ENCODE measurements at places on chromosomes 11 and 22. TPM values are rescaled to one million over a fixed set of nuclear protein-coding genes. Genes with fewer than 3 reads are reported as not detected.

SLC7A4 gene
- 13.0 TPM for total RNA-seq

DNA sequence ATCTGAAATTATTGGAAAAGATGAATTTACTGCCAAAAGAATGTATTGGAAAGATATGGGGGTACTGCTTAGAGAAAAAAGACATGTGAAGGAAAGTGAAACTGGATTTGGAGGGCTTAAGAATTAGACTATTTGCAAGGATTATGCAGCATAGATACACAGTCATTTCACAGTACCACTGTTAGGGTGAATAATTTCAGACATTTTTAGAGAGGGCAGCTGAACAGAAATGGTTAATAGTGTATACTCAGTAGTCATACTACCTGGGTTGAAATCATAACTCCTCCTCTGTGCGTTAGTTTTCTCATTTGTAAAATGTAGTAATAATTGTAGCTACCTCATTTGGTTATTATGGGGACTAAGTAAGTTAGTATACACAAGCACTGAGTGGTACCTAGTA is 33.0 kb downstream of the GAS2 start:
- no peaks in the 10 kb centered on the region for H3K27me3 ChIP-seq
- H3K27ac ChIP-seq, result no peak overlapping the region
- H3K4me3 ChIP-seq, result no peak overlapping the region
- DNase-seq, result no peak
- no peaks in the 10 kb centered on the region for H3K36me3 ChIP-seq

- H3K27me3 ChIP-seq, result no peaks in the 10 kb centered on the region
- H3K36me3 ChIP-seq, result no peaks in the 10 kb centered on the region
- H3K27ac ChIP-seq, result no peak overlapping the region
Measured at GRCh38 chr11:120819437-120820365, 204.2 kb upstream of the TBCEL start.

ESAM gene
- 18.6 TPM for total RNA-seq

MUC5AC gene
- total RNA-seq, result 0.45 TPM

DNA sequence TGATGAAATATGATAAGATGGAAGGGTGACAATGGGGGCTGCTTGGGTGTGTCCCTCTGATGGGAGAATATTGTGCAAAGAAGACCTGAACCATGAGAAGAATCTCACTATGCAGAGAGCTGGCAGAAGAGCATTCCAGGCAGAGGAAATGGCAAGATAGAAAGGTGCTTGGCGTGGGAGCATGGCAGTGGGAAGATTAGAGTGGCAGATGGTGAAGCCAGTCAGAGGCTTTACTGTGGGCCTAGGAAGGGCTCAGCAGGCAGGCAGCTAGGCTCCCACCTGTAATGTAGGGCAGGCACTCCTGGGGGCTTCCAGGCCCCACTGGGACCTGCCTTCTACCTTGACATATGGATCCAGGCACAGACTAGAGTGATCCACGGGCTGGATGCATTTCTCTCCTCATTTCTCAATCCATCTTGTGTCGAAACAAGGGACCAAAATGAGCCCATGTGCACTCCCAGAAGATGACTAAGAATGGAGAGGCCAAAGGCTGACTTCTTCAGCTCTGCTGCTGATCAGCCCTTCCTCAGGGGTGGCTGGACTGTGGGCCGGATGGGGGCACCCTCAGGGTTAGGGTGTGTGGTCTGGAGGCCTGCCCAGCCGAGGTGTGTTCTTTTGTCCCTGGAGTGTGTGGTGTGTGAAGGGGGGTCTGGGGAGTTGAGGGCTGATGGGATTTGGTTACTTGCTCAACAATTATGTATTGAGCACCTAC is 88.3 kb downstream of the TSPAN18 start:
- DNase-seq, result no peak
- no peaks in the 10 kb centered on the region for H3K4me1 ChIP-seq
- H3K27ac ChIP-seq, result no peak overlapping the region

DNA sequence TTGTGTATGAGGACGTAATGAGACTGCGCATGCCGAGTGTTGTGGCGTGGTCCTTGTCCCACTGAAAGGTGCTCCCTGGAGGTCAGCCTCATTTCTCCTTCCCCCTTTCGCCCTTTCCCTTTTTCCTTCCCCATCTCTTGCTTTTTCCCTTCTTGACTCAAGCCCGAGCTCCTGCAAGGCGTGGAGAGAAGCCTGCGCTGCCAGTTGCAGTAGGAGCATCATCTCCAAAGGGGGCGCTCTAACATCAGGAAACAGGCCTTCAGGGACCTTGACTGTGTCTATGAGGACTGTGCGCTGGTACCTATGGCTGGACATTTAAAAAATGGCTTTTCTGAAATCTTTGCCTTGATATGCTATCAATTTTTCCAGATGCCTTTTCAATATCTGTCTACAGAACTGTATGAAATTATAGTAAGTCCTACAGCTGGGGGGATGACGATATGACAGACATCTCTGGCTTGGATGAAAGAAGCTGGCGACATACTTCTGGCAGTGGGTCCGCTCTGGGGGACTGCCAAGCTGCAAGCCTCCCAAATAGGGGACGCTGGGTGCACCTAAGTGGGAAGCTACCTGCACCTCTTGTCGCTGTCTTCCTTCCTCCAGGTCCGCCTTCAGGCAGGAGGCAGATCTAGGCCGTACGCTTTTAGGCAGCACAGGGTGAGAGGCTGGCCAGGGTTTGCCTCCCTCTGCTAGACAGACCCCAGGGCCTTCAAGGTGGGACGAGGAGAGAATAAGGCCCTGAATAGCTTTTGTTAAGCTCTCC is 96.5 kb downstream of the NXPE2 start:
- no peak overlapping the region for H3K4me3 ChIP-seq
- no peak overlapping the region for H3K27ac ChIP-seq
- DNase-seq, result peak; percentile 20

DNA sequence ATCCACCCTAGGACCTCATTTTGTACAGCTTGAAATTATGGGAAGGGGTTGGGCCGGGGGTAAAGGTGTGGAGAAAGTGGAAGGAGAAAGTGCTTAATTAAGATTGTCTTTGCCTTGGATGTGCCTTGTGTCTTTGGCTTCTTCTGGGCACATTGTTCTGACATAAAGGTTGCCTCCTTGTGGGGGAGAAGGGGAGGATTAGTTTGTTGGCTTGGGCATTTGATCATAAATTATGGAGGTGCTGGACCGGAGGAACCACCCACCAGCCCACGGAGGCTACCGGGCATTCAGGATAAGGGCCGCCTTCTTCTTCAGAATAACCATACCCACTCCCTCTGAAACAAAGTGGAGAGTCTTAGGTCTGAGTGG is 1.3 kb downstream of the PAFAH1B2 start:
- peak overlapping the region; percentile 94 for H3K4me3 ChIP-seq
- no peaks in the 10 kb centered on the region for H3K36me3 ChIP-seq

RFPL2 gene
- total RNA-seq, result 23.7 TPM

- no peaks in the 10 kb centered on the region for H3K36me3 ChIP-seq
- H3K4me3 ChIP-seq, result no peak overlapping the region
- H3K4me1 ChIP-seq, result no peaks in the 10 kb centered on the region
- peak; percentile 86 for DNase-seq
- H3K27me3 ChIP-seq, result no peaks in the 10 kb centered on the region
Measured at GRCh38 chr11:19868281-19868821, 155.7 kb downstream of the NAV2 start.

- DNase-seq, result no peak
- H3K27ac ChIP-seq, result no peak overlapping the region
- no peaks in the 10 kb centered on the region for H3K36me3 ChIP-seq
- H3K4me1 ChIP-seq, result no peaks in the 10 kb centered on the region
Measured at GRCh38 chr22:29200901-29201300, 4.8 kb upstream of the EMID1 start.

- H3K4me3 ChIP-seq, result peak overlapping the region; percentile 52
- H3K4me1 ChIP-seq, result peaks cover 15% of the 10 kb centered on the region
- H3K36me3 ChIP-seq, result no peaks in the 10 kb centered on the region
- H3K27ac ChIP-seq, result peak overlapping the region; percentile 71
- no peaks in the 10 kb centered on the region for H3K27me3 ChIP-seq
Measured at GRCh38 chr11:64245401-64245796, 1.3 kb downstream of the PPP1R14B start.

GRCh38 chr11:132639403-132639802 is 892.9 kb downstream of the OPCML start:
- H3K36me3 ChIP-seq, result no peaks in the 10 kb centered on the region
- no peak overlapping the region for H3K27ac ChIP-seq
- no peak overlapping the region for H3K4me3 ChIP-seq
- no peaks in the 10 kb centered on the region for H3K27me3 ChIP-seq
- DNase-seq, result no peak

DNA sequence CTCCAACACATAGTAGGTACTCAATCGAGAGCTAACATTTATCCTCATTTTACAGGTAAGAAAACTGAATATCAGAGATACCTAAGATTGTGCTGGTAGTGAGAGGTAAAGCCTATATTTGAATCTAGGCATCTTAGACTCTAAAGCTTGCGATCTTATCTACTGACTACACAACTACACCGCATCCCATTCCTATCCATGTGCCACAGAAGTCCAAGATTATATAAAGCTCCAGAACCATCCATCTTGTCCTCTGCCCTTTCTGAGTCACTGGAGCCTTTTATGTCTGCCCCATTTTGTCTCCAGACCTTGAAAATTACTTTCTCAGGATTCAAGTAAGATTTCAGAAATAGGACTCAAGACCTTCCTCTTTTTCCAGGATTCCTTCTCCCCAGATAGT is 84.4 kb downstream of the OR5AK2 start:
- no peak for DNase-seq
- H3K4me1 ChIP-seq, result no peaks in the 10 kb centered on the region
- H3K27me3 ChIP-seq, result no peaks in the 10 kb centered on the region
- no peak overlapping the region for H3K4me3 ChIP-seq
- no peaks in the 10 kb centered on the region for H3K36me3 ChIP-seq
- no peak overlapping the region for H3K27ac ChIP-seq

RHOD gene
- 26.2 TPM for total RNA-seq

DNA sequence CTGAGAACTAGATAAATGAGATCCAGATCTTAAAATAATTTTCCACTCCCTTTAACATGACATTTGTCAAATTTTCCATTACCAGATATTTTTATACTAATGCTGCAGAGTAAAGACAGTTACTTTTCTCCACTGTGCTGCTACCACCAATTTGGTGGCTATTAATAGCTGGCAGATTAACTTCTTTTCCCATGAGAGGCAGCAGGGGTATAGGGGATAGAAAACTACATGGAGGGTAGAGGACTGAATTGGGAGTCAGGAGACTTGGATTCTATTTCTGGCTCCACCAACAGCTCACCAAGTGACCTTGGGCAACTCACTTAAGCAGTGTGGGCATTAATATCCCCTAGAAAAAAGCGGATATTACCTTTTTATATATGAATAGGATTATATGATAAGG is 69.2 kb downstream of the KIF18A start:
- no peaks in the 10 kb centered on the region for H3K4me1 ChIP-seq
- H3K27ac ChIP-seq, result no peak overlapping the region
- no peaks in the 10 kb centered on the region for H3K36me3 ChIP-seq

- H3K27ac ChIP-seq, result no peak overlapping the region
- DNase-seq, result no peak
- no peaks in the 10 kb centered on the region for H3K36me3 ChIP-seq
- H3K27me3 ChIP-seq, result peaks cover 7% of the 10 kb centered on the region
- H3K4me3 ChIP-seq, result no peak overlapping the region
Measured at GRCh38 chr11:128776424-128777284, 82.8 kb downstream of the FLI1 start.

MACROD1 gene
- 33.5 TPM for total RNA-seq

DNA sequence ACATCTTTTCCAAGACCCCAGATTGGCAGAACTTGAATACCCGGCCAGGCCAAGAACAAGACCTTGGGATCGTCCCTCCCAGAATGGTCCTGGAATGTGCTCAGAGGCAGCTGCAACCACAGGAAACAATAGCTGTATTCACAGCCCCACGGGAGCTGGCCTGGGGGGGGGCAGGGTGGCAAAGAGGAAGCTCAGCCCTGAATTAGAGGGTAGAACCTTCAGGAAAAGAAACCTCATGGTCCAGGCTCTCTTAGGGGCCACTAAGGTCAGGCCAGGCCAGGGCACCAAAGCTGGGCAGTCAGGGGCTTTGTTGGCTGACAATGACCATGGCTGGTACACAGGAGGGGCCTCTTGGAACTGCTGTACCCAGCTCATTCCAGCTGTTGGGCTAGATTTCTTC is 17.3 kb downstream of the RPL27A start:
- H3K27ac ChIP-seq, result peak overlapping the region; percentile 43
- no peaks in the 10 kb centered on the region for H3K36me3 ChIP-seq
- H3K27me3 ChIP-seq, result no peaks in the 10 kb centered on the region

- no peak for DNase-seq
- H3K4me3 ChIP-seq, result no peak overlapping the region
- H3K27ac ChIP-seq, result no peak overlapping the region
- H3K27me3 ChIP-seq, result no peaks in the 10 kb centered on the region
- no peaks in the 10 kb centered on the region for H3K36me3 ChIP-seq
- no peaks in the 10 kb centered on the region for H3K4me1 ChIP-seq
Measured at GRCh38 chr11:69304686-69305085, 10.7 kb downstream of the MYEOV start.

GVQW3 gene
- total RNA-seq, result 1.1 TPM

GRCh38 chr22:44133161-44133560 is 47.6 kb upstream of the PARVG start:
- no peaks in the 10 kb centered on the region for H3K4me1 ChIP-seq
- H3K4me3 ChIP-seq, result no peak overlapping the region
- H3K27ac ChIP-seq, result no peak overlapping the region

TMEM151A gene
- 0.17 TPM for total RNA-seq

DNA sequence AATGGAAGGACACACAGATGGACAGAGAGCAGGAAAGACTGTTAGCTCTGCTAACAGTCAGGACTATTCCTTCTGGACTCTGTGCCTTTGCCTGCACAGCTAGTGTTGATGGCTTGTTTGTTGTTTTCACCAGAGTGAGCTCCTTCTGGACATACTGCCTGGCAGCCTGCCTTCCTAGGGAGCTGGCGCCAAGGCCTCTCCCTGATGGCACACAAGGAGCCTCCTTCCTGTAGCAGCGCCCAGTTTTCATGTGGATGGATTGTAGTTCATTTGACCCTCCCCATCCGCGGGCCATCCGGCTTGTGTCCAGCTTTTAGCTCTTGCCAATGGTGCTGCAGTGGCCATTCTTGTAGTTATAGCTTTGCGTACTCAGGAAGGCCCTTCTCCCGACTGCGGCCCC is 16.6 kb upstream of the BCR start:
- peaks cover 6% of the 10 kb centered on the region for H3K4me1 ChIP-seq
- H3K36me3 ChIP-seq, result no peaks in the 10 kb centered on the region
- H3K4me3 ChIP-seq, result no peak overlapping the region
- H3K27ac ChIP-seq, result peak overlapping the region; percentile 58
- H3K27me3 ChIP-seq, result no peaks in the 10 kb centered on the region

Measured in prostate gland (tissue), 2 donors.